ENCODE measurements at places on chromosomes 2 and 18.

GRCh38 chr2:106892048-106892447 lies 6.1 kb upstream of the ST6GAL2 start:
- no peak for DNase-seq

DNA sequence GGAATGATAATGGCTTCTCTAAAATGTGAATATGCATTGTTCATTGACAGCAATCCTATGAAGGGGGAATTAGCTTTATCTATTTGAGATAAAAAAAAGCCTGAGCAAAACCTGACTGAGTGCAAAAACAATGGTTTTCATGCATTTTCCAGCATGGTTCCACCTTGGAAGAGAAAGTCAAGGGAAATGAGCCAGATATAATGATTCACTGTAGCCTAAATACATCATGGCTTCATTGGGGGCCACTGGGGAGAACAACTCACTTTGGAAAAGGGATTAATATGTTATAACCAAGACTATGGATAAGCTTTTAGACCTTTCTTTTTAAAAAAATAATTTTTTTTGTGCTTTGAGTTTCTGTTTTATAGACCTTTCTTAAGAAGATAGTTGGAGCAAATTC lies 679.7 kb downstream of the NYAP2 start:
- no peak for DNase-seq

- no peak for DNase-seq
These were observed 21.5 kb upstream of the MYCN start for GRCh38 chr2:15918761-15919356.

- no peak for DNase-seq
These were observed 145.0 kb upstream of the HDAC4 start for GRCh38 chr2:239545741-239546392.

GRCh38 chr2:55048508-55049042 lies 1.7 kb downstream of the RTN4 start:
- DNase-seq, result no peak

DNA sequence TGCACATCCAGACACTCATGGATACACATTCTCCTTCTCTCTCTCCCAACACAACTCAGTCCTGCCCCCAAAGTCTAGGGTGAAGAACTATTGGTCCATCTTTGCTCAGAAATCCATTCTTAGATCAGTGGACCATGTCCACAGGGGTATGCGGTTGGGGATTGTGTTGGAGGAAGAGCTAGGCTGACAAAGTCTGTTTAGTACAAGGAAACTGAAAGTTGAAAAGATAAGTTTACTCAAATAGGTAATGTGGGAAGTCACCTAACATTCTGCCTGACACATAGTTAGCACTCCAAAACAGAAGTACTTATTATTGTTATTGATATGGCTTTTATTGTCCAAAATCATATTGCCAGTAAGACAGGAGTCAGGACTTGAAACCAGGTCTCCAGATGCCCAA lies 55.9 kb downstream of the ALK start:
- DNase-seq, result no peak

GRCh38 chr2:129906139-129906860 lies 73.2 kb upstream of the RAB6C start:
- DNase-seq, result no peak

- DNase-seq, result no peak
These were observed 48.6 kb downstream of the PLB1 start for GRCh38 chr2:28544405-28544921.

- no peak for DNase-seq
These were observed 50.3 kb downstream of the SS18 start for GRCh38 chr18:26040051-26040656.

- DNase-seq, result no peak
These were observed 5.5 kb upstream of the ID2 start for GRCh38 chr2:8676191-8676920.

GRCh38 chr2:207711750-207712530 lies 500 bp downstream of the CCNYL1 start:
- DNase-seq, result peak; percentile 8

DNA sequence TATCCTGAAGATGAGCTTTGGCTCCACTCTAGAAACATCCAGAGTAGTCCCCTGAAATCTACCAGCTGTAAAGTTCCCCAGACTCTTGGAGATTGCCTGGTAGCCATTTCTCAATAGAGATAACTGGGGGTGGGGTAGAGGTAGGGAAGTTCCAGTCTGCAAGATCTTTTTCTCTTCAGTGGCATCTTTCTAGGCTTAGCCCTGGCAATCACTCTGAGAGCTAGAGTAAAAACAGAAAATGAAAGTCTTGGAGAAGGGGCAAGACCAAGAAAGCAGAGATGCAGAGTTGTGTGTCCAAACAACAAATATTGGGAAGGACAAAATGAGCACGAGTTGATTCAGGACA lies 41.8 kb upstream of the LCLAT1 start:
- DNase-seq, result no peak

DNA sequence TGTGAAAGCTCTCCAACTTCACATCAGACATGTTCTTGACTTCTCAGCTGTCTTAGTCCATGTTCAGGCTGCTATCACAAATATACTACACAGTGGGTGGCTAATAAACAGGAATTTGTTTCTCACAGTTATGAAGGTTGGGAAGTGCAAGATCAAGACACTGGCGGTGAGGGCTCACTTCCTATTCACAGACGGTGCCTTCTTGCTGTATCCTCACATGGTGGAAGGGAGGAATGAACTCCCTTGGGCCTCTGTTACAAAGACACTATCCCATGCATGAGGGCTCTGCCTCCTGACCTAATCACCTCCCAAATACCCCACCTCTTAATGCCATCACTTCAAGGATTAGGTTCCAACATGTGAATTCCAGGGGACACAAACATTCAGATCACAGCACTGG lies 9.7 kb downstream of the UXS1 start:
- no peak for DNase-seq

DNA sequence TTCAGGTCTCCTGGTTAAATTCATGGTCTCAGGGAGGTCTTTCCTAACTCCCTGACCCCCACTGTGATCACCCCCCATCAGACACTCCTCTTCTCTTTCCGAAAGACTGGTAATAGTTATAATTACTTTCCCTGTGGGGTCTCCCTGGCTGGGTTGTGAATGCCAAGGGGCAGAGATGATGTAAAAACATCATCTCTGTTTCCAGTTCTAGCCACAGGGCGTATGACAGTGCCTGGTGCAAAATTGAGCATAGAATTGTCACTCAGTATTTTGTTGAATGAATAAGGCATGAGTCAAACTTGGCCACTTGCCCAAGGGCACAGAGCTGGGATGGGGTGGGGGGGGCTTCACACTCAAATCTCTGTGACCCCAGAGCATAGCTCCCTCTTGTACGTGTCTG lies 65.2 kb downstream of the LTBP1 start:
- no peak for DNase-seq

- DNase-seq, result no peak
These were observed 493 bp downstream of the FN1 start for GRCh38 chr2:215435280-215435869.

GRCh38 chr2:50929661-50930060 lies 102.3 kb downstream of the NRXN1 start:
- no peak for DNase-seq

- no peak for DNase-seq
These were observed 286.7 kb upstream of the LRRTM1 start for GRCh38 chr2:80591233-80591632.

DNA sequence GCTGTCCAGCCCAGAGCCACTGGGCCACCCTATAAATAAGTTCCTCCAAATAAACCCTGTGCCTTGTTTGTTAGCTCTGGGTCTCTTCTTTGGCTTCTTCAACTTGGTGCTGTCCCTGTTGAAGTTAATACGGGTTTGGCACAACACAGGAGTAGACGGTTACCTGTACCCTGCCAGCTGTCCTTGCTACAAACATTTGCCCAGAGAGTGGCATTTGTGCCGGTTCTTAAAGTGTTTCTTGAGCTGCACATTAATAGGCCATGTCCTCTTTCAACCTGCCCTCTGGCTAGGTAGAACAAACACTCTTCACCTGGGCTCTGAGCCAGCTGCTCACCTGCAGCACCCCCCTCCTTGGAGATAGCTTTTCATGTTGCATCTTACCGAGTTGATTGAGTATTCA lies 139.2 kb downstream of the NEDD4L start:
- DNase-seq, result no peak

DNA sequence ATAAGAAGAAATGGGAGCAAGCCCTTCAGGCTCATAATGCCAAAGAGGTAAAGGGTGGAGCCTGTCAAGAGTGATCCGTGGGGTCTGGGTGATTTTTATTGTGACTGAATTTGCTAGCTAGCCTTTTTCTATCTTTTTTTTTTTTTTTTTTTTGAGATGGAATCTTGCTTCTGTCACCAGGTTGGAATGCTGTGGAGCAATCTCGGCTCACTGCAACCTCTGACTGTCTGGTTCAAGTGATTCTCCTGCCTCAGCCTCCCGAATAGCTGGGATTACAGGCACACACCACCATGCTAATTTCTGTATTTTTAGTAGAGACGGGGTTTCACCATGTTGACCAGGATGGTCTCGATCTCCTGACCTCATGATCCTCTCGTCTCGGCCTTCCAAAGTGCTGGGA lies 29.1 kb downstream of the DRC1 start:
- no peak for DNase-seq

DNA sequence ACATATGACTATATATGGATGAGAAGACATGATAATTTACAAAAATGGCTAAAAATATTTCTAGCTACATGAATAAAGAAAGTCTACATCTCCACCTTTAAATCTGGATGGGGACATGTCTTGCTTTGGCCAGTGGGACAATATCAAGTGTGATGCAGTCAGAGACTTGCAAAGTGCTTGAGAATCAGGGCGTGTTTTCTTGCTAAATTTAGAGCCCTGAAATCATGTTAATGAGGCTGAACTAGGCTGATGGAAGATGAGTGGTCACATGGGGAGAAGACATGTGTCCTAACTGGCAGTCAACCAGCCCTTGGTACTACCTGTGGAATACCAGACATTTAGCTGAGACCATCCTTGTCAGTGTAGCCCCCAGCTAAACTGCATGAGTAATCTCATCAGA lies 278.5 kb upstream of the RGPD4 start:
- DNase-seq, result no peak

- no peak for DNase-seq
These were observed 143.3 kb downstream of the HDAC4 start for GRCh38 chr2:239257511-239257937.

- DNase-seq, result no peak
These were observed 207.9 kb upstream of the FIGN start for GRCh38 chr2:163943403-163944346.

DNA sequence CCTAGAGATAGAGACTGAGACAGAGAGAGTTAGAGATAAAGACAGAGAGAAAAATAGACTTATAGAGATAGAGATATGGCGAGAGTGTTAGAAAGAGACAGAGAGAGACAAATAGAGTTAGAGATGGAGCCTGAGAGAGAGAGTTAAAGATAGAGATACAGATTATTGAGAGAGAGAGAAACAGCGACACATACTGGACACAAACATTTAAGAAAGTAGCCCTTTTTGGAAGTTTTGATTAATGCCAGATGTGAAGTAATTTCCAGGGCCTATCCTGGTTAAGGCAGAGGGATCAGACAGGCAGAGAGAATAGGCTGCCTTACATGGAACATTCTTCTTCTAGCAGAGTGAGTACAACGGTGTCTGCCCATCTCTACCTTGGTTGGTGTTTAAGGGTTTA lies 311.6 kb upstream of the CDH7 start:
- no peak for DNase-seq

- DNase-seq, result no peak
These were observed 1025.1 kb downstream of the LRP1B start for GRCh38 chr2:141105763-141106162.

DNA sequence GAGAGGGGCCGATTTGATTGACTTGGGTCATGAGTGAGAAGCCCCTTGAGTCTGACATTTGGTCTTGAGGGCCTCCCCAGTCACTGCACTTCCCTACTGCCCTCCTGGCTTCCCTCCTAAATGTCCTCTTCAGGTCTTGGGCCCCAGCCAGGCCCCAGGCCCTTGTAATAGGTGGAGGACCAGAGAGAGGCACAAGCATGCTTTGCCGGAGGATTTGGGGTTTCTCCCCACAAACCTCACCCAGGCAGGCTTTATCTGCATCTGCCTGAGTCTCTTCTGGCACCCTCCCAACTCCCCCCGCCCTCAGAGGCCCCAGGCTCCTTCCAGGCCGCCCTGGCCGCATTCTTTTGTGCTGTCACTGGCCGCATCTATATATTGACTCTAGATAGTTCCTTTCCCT lies 270.7 kb downstream of the HAUS1 start:
- DNase-seq, result no peak

GRCh38 chr2:54083445-54083844 lies 32.0 kb upstream of the ACYP2 start:
- no peak for DNase-seq

- no peak for DNase-seq
These were observed 77.2 kb upstream of the NFU1 start for GRCh38 chr2:69514406-69514805.

DNA sequence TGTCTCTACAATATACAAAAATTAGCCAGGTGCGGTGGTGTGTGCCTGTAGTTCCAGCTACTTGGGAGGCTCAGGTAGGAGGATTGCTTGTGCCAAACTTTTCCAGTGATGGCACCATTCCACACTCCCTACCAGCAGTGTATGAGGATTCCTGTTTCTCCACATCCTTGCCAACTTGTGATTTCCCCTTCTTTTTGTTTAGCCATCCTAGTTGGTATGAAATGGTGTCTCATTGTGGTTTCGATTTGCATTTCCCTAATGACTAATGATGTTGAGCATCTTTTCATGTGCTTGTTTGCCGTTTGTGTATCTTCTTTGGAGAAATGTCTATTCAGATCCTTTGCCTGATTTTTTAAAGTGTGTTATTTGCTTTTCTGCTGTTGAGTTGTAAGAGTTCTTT lies 41.0 kb downstream of the EPB41L5 start:
- DNase-seq, result no peak

DNA sequence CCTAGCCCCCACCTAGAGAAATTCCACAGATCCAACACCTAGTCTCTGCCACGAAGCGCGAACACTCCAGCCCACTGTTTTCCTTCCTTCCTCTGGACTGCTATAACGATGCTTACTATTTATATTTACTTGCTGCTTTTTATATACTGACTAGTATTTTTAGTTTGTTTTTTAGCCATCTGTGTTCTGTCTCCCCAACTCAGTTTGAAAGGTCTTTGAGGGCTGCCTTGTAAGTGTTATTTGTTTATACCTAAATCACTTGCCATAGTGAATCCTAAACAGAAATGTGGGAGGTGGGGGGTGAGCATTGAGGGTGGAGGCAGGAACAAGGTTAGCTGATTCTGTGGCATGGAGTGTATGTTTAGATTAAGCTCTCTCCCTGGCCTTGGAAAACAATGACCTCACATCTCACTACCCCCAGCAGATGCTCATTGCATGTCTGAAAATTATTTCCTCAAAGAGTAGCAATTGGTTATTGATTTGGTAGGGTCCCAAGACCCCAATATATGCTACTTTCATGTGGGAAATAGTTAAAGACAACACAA lies 1.1 kb upstream of the NCKAP5 start:
- no peak for DNase-seq

GRCh38 chr2:170500104-170500503 lies 215.0 kb upstream of the SP5 start:
- no peak for DNase-seq

DNA sequence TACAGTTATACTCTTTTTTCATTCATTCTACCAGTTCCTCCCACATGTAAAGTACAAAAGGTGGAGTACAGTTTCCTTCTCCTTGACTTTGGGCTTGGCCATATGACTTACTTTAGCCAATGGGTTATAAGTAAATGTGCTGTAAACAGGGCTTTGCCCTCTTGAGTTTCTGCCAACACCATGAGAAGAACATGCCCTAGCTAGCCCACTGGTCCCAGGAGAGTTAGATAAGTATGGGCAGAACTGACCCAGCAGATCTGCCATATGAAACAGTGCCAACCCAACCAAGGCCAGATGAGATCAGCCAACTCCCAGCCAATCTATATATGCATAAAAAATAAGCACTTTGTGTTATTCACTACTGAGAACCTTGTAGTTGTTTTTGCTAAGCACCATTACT lies 25.5 kb downstream of the ZC3H8 start:
- no peak for DNase-seq

Data from stimulated activated CD8-positive, alpha-beta memory T cell treated with anti-CD3 and anti-CD28 coated beads, Interleukin-4, amount 100 ng/mL, for 1 hour (primary cell).